ENCODE measurements at places on chromosomes 13 and 19.

GRCh38 chr19:34269081-34269480, 14.7 kb downstream of the GARRE1 start:
- DNase-seq, result no peak

- DNase-seq, result no peak
These were observed 5.8 kb downstream of the KASH5 start for GRCh38 chr19:49393881-49394280.

- no peak for DNase-seq
These were observed 24.0 kb upstream of the ALOX5AP start for GRCh38 chr13:30711375-30711774.

GRCh38 chr13:26560456-26560855, 3.0 kb downstream of the WASF3 start:
- no peak for DNase-seq

DNA sequence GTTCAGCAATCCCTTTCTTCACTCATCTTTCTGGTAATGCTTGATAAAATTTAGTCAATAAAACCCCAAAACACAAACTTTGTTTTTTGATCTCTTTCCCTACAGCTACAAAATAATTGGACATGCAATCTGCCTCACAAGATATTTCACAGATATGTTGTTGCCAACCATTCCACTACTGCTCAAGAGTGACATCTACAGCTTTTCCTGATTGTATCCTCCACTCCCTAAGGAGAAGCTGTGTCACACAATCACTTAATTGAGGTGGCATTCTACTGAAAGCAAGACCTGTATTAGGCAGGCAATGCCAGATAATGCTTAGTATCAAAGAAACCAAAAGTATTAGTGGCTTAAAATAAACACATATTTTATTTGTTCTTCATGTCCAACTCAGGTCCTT, 1646.2 kb upstream of the SPRY2 start:
- DNase-seq, result no peak

DNA sequence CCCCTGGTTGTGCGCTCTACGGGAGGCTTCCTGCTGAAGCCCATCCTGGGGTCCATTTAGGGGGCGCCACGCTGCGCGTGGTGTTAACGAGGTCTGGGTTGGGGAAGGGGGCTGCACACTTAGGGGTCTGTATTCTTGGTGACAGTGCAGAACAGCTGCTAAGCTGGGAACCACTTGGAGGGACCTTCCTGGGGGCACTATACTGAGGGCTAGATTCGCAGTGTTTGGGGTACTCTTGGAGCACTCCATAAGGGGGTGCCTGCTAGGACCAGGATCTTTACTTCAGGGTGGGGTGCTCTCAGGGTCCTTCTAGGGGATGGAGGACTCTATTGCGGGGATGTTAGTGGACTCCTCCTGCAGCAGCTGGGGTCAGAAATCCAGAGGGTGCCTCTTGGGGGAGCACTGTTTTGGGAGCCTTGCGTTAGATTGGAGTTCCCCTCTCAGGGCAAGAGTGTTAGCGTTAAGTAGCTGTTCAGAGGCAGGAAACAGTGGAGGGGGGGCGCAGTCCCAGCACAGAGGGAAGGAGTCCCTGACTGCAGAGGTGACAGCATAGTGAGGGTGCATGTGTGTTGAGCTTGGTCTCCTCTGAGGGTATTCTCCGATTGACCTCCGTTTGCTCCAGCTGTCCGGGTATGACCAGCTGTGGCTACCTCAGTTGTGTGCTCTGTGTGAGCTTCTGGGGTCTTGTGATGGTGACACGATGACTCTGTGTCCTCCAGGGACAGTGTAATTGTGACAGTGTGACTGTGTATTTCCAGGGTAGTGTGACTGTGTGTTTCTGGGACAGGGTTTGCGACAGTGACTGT, 1.1 kb downstream of the PDE4A start:
- no peak for DNase-seq

DNA sequence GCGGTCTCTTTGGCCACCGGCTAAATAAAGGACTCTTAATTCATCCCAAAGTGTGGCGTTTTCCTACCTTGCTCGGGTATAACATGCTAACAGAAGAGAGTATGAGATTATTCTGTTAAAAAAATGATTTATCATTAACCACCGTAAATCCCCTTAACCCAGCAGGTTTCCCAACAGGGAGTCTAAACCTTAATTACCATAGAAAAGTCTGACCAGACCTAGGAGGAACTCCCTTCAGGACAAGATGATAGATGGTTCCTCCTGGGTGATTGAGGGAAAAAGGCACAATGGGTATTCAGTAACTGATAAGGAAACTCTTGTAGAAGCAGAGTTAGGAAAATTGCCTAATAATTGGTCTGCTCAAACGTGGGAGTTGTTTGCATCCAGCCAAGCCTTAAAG, 193.7 kb downstream of the ZNF737 start:
- no peak for DNase-seq

- no peak for DNase-seq
These were observed 118.5 kb downstream of the ABCC4 start for GRCh38 chr13:95182570-95183265.

- DNase-seq, result peak; percentile 54
These were observed 18.5 kb downstream of the LYPD3 start for GRCh38 chr19:43446746-43447489.
